Activated naive CD4-positive, alpha-beta T cell treated with Interleukin-2 at 50 U/mL for 16 hours (primary cell): ENCODE measurements at places on chromosomes 12 and 14.

GRCh38 chr12:133221241-133221640, 14.4 kb downstream of the ANHX start:
- DNase-seq: no peak

GRCh38 chr12:2284857-2285256, 232.1 kb downstream of the CACNA1C start:
- no peak for DNase-seq

- no peak for DNase-seq
Observed at GRCh38 chr12:65208964-65209654, 39.7 kb downstream of the LEMD3 start.

GRCh38 chr12:29255042-29255441, 106.0 kb downstream of the FAR2 start:
- DNase-seq: no peak

DNA sequence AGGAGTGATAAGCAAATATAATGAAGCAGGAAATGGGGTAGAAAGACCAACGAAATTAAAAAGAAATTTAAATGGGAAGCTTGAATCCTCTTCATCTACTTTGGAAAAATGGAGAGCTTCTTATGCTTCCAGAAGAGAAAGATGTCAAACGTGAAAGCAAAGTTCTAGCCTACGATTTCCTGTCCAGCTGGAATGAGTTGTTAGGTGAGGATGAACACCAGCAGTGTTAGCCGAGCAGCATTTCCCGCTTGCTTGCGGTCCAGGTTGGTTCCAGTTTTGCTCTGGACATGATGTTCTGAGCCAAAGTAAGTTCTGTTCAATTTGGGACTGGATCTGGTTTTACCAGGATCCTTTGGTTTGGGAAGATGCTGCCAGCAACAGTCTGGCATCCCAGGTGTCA, 78.9 kb downstream of the DACT1 start:
- no peak for DNase-seq

- DNase-seq: no peak
Observed at GRCh38 chr12:78938341-78939084, 73.9 kb downstream of the SYT1 start.

- no peak for DNase-seq
Observed at GRCh38 chr12:18296909-18297280, 35.6 kb downstream of the PIK3C2G start.
